ENCODE measurements at places on chromosomes 12 and 14. TPM values are rescaled to one million over a fixed set of nuclear protein-coding genes. Genes with fewer than 3 reads are reported as not detected.

The TPPP2 gene
- 0.26 TPM for total RNA-seq

The ANKRD33 gene
- total RNA-seq: 0.19 TPM

The KRT83 gene
- total RNA-seq: 0.46 TPM

The REC8 gene
- total RNA-seq: 11.8 TPM

The C14orf39 gene
- 0.21 TPM for total RNA-seq

The TPH2 gene
- total RNA-seq: 24.6 TPM

The SOAT2 gene
- not detected for total RNA-seq

The MOK gene
- total RNA-seq: 26.7 TPM

The IL22 gene
- total RNA-seq: not detected

The MUCL1 gene
- not detected for total RNA-seq

The PTPRO gene
- 21.1 TPM for total RNA-seq

The CD27 gene
- total RNA-seq: 0.14 TPM

The GLIPR1L1 gene
- 2.3 TPM for total RNA-seq

The SAMD15 gene
- total RNA-seq: 1.2 TPM

The CFAP251 gene
- 2.0 TPM for total RNA-seq

The ACSM4 gene
- not detected for total RNA-seq

The TSHR gene
- 0.78 TPM for total RNA-seq

The ABCC9 gene
- 0.53 TPM for total RNA-seq

The AKAP3 gene
- total RNA-seq: 4.8 TPM

The ACADS gene
- 5.9 TPM for total RNA-seq

The ADCK1 gene
- 9.4 TPM for total RNA-seq

The LRTM2 gene
- total RNA-seq: 0.31 TPM

The SERPINA10 gene
- total RNA-seq: 1.8 TPM

The EML5 gene
- 3.6 TPM for total RNA-seq

The COQ6 gene
- total RNA-seq: 23.0 TPM

The PTGDR gene
- total RNA-seq: not detected

The TMEM253 gene
- 0.78 TPM for total RNA-seq

The FOXA1 gene
- total RNA-seq: 10.6 TPM

The CLEC9A gene
- total RNA-seq: not detected

The IFNG-AS1 gene
- total RNA-seq: 0.18 TPM

The SLC7A8 gene
- 3.8 TPM for total RNA-seq

The SMCO2 gene
- total RNA-seq: not detected

The HOXC12 gene
- total RNA-seq: 0.27 TPM

The TEX22 gene
- total RNA-seq: 2.1 TPM

The RPL10L gene
- not detected for total RNA-seq

The PPM1A gene
- total RNA-seq: 33.0 TPM

The BBOF1 gene
- 8.3 TPM for total RNA-seq
